ENCODE measurements at places on chromosomes 7 and 10. TPM values are rescaled to one million over a fixed set of nuclear protein-coding genes. Genes with fewer than 3 reads are reported as not detected.

Gene NUPR2
- not detected for total RNA-seq

Gene OR2A1
- not detected for total RNA-seq

Gene AKR1C8
- total RNA-seq: not detected

Gene TCAF2
- 16.0 TPM for total RNA-seq

Gene PGAM2
- total RNA-seq: 2.9 TPM

Gene WDFY4
- 560 TPM for total RNA-seq

Gene GIMAP2
- total RNA-seq: 18.1 TPM

Gene EBLN1
- not detected for total RNA-seq

DNA sequence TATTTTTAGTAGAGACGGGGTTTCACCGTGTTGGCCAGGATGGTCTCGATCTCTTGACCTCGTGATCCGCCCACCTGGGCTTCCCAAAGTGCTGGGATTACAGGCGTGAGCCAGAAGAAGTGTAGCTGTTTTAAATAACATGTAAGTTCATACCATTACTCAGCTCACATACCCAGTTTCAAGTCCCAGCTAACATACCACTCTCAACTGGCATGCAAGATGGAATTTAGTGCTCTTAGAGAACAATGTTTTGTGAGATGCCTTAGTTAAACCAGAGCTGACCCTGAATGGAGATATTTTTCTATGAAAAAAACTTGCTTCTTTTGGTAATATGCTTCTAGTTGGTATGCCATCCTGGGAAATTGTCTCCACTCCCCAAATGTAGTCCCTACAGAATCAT, 37.3 kb downstream of the HBP1 start:
- peaks cover 74% of the 10 kb centered on the region for H3K36me3 ChIP-seq
- H3K27ac ChIP-seq: no peak overlapping the region
- no peaks in the 10 kb centered on the region for H3K27me3 ChIP-seq
- DNase-seq: no peak

DNA sequence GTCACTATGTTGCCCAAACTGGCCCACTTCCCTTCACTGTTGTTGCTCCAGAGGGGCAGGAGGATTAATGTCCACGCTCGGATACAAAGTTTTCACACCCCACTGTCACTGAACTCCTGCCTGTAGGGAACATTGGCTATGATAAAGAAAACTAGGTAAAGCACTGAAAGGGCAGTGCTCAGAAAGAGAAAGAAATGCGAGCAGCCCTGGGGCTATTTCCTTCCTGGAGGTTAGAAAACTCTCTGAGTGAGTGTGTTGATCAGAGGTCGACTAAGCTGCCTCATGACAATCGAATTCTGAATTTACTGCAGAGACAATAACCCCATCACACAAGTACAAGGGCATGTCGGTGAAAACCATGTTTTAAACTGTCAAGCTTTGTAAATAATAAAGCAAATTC, 227.2 kb upstream of the PITRM1 start:
- no peaks in the 10 kb centered on the region for H3K4me1 ChIP-seq
- no peak overlapping the region for H3K4me3 ChIP-seq
- H3K27ac ChIP-seq: no peak overlapping the region
- H3K27me3 ChIP-seq: no peaks in the 10 kb centered on the region

- H3K36me3 ChIP-seq: no peaks in the 10 kb centered on the region
- no peak overlapping the region for H3K4me3 ChIP-seq
- DNase-seq: no peak
- no peak overlapping the region for H3K27ac ChIP-seq
Measured at GRCh38 chr7:128233471-128233870, 7.6 kb upstream of the LEP start.

- no peak for DNase-seq
- H3K27me3 ChIP-seq: no peaks in the 10 kb centered on the region
- H3K4me1 ChIP-seq: peaks cover 9% of the 10 kb centered on the region
Measured at GRCh38 chr7:20206104-20206896, 10.9 kb downstream of the MACC1 start.

DNA sequence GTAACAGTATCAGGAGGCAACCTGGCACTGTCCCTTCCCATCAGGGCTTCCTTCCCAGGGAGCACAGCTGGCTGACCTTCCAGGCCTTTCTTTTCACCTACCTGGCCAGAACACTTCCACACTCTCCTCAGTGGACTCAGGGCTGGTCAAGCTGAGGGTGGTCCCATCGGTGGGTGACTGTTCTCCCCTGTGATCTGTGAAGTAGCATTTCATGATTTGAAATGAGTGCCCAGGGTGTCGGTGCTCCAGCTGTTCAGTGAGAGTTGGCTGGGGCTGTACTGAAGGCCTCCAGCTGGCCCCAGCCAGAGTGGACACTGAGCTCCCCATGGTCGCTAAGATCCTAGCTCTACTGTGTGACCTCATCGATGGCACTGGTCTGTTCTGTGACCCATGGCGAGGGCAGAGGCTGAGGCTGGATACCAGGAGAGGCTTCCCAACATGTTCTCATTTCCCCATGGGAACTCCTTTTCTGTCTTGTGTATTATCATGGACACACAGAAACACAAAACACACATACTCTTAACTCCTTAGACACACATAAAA, at the start of gene FAM170B:
FAM170B (minus strand) TSS at position 316 of the 543 bp plus-strand sequence; CDS start at position 213, 103 bp downstream.
- no peaks in the 10 kb centered on the region for H3K36me3 ChIP-seq
- H3K4me3 ChIP-seq: no peak within 1 kb of the TSS
- no peak for DNase-seq
- peaks cover 29% of the 10 kb centered on the region for H3K4me1 ChIP-seq
- H3K27ac ChIP-seq: no peak within 1 kb of the TSS
- H3K27me3 ChIP-seq: no peaks in the 10 kb centered on the region

DNA sequence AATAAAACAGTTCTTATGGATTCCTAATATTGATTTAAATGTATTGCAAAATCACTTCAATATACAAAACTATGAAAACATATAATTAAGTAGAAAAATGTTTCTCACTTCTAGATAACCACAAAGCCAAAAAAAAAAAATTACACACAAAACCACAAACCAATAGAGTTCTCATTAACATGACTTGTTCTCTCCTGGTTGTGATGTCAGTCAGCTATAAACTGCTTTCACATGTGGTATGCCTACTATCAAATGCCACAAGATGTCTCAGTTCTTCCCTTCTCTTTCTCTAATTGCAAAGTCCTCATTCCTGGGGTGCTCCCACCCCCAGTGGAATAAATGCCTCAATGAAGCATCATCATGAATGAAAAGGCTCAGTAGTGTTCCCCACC, 16.6 kb downstream of the GNAI1 start:
- no peak overlapping the region for H3K27ac ChIP-seq
- H3K36me3 ChIP-seq: no peaks in the 10 kb centered on the region
- no peak overlapping the region for H3K4me3 ChIP-seq
- H3K27me3 ChIP-seq: no peaks in the 10 kb centered on the region

- DNase-seq: peak; percentile 12
- no peaks in the 10 kb centered on the region for H3K36me3 ChIP-seq
- H3K27ac ChIP-seq: no peak overlapping the region
- H3K27me3 ChIP-seq: no peaks in the 10 kb centered on the region
- no peak overlapping the region for H3K4me3 ChIP-seq
Measured at GRCh38 chr7:97145068-97145467, 27.6 kb downstream of the SDHAF3 start.

- H3K36me3 ChIP-seq: no peaks in the 10 kb centered on the region
- no peak overlapping the region for H3K27ac ChIP-seq
- H3K27me3 ChIP-seq: no peaks in the 10 kb centered on the region
- DNase-seq: no peak
- no peak overlapping the region for H3K4me3 ChIP-seq
- H3K4me1 ChIP-seq: peaks cover 11% of the 10 kb centered on the region
Measured at GRCh38 chr7:47640265-47640664, 58.4 kb upstream of the TNS3 start.

DNA sequence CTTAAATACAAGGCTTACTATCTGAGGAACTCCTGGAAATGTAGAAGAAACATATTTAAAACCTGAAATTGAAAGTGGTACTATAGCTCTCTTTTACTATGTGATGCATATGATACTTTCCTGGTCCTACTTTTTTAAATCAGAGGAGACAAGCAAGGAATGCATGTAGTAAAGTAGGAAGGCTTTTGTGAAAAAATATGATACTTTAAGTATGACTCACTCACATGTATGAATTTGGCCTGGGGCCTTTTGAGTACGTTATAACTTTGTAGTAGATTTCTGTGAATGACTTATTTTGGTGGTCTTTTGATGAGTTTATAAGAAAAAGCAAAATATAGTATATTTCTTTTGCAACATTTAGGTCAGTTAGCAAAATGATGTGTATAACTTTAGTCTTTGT, 53.8 kb downstream of the TAX1BP1 start:
- peaks cover 49% of the 10 kb centered on the region for H3K36me3 ChIP-seq
- no peaks in the 10 kb centered on the region for H3K27me3 ChIP-seq
- H3K27ac ChIP-seq: no peak overlapping the region
- no peaks in the 10 kb centered on the region for H3K4me1 ChIP-seq
- H3K4me3 ChIP-seq: no peak overlapping the region
- no peak for DNase-seq

GRCh38 chr7:51080216-51080615, 236.4 kb downstream of the COBL start:
- no peaks in the 10 kb centered on the region for H3K4me1 ChIP-seq
- no peak for DNase-seq
- H3K4me3 ChIP-seq: no peak overlapping the region
- no peak overlapping the region for H3K27ac ChIP-seq
- H3K27me3 ChIP-seq: no peaks in the 10 kb centered on the region
- no peaks in the 10 kb centered on the region for H3K36me3 ChIP-seq

GRCh38 chr10:28215930-28216329, 86.9 kb downstream of the MPP7 start:
- no peaks in the 10 kb centered on the region for H3K27me3 ChIP-seq
- H3K4me1 ChIP-seq: no peaks in the 10 kb centered on the region
- no peak for DNase-seq
- no peak overlapping the region for H3K27ac ChIP-seq
- no peak overlapping the region for H3K4me3 ChIP-seq

DNA sequence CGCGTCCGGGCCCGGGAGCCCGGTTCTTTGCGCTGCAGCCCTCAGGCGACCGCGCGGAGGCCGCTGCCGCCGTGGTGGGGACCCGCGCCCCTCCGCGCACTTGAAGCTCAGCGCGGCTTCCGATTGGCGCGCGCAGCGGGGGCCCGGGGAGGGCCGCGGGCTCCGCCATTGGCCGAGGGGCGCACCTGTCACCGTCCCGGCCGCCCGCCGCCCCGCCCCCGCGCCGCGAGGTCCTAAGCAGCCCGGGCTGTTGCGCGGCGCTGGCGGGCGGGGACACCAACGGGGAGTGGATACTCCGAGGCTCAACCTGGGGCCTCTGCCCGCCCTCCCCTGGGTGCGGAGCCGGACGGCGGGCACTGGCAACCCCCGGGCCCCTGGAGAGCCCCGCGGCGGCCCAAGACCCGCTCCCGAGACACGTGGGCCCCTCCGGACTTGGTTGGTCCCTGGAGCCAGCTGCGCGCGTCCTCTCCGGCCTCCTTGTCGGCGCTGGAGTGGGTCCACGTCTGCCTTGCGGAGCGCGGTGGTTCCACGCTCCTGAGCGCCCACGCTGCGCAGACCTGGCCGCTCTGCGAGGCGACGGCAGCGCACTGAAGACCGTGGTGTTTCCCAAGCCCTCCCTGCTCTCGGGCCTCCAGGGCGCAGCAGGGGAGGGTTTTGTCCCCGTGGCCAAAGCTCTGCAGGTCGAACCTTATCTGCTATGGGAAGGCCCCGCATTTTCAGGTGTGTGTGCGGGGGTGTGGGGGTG, at the start of gene MNX1:
MNX1 (minus strand) TSS at position 76 of the 745 bp plus-strand sequence. CDS start 313 bp downstream, outside the sequence.
- H3K27me3 ChIP-seq: no peaks in the 10 kb centered on the region
- H3K4me3 ChIP-seq: peak within 1 kb of the TSS; percentile 51
- H3K27ac ChIP-seq: no peak within 1 kb of the TSS
- peaks cover 23% of the 10 kb centered on the region for H3K4me1 ChIP-seq
- H3K36me3 ChIP-seq: no peaks in the 10 kb centered on the region
- peak; percentile 64 for DNase-seq

GRCh38 chr10:118333871-118334270, 8.3 kb downstream of the FAM204A start:
- H3K4me1 ChIP-seq: no peaks in the 10 kb centered on the region
- no peak for DNase-seq
- H3K27me3 ChIP-seq: no peaks in the 10 kb centered on the region
- no peak overlapping the region for H3K27ac ChIP-seq
- H3K4me3 ChIP-seq: no peak overlapping the region
- H3K36me3 ChIP-seq: peaks cover 11% of the 10 kb centered on the region

- DNase-seq: no peak
- no peak overlapping the region for H3K4me3 ChIP-seq
- H3K27me3 ChIP-seq: no peaks in the 10 kb centered on the region
- H3K36me3 ChIP-seq: no peaks in the 10 kb centered on the region
- no peak overlapping the region for H3K27ac ChIP-seq
Measured at GRCh38 chr10:93856349-93857145, 37.2 kb upstream of the SLC35G1 start.
